NCI-H1092 (cell line): ENCODE measurements at places on chromosomes 1 and 21.
A peak's percentile ranks its signal among the peaks of the same experiment; 100 is the strongest.

- DNase-seq: peak; percentile 3
Measured at GRCh38 chr1:172118618-172119017, 277.3 kb downstream of the DNM3 start.

DNA sequence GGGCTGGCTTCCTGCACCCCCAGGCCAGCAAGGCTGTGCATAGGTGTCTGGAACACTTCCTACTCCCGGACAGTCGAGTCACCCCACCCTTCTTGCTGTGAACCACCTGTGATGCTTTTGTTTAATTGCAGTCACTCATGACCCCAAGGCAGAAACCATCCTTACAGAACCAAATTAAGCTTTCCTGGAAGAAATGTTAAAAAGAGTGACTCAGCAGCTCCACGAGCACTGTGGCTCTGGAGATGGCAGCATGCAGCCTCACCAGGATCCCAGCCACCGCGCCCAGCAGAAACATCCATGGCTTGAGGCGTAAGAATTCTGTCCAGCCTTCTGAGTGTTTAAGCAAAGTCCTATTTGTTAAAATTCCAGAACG, 28.8 kb downstream of the SNAP47 start:
- DNase-seq: no peak

DNA sequence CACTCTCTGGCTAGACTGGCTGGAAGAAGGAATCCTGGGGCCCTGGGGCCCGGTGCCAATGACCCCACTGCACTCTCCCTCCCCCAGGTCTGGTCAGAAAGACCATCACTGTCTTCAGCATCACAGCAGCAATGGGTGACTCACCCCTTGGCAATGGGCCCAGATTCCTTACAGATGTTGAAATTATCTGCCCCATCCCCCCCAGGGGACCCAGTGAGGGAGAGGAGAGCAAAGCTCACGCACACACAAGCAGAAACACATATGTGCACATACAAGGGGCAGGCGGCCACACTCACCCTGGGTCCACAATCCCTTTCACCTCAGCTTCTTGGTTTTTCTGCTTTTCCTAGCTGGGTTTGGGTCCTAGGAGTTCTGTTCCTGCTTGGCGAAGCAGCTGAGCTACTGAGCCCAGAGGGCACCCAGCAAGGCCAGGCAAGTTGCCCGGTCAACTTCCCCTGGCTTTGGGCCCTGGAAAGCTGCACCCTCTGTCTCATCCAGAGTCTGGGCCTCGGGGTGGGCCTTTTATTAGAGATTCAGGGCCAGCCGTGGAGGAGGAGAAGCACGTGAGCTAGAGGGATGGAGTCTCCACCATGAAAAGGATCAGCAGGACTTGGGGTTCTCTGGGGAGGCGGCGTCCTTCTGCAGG, 2.6 kb downstream of the COL16A1 start:
- DNase-seq: no peak

GRCh38 chr1:203437696-203438315, 37.8 kb upstream of the PRELP start:
- DNase-seq: no peak

GRCh38 chr1:201147396-201148015, 6.8 kb downstream of the TMEM9 start:
- no peak for DNase-seq

DNA sequence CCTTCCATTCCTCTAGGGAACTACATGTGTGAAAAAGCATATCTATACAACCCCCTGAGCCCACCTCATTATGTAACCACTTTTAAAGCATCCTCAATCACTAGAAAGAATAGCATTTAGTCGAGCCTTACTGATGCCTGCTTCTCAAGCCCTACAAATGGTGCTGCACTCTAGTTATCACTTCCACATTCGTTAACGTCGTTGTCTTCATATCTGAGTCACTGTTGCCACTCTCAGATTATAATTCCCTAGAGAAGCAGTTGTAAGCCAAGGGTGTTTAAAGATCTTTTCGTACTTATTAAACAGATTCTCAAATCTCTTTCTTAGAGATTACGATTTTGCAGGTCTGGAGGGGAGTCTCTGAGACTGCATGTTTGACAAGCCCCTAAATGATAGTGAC, 16.5 kb downstream of the ATP1B1 start:
- no peak for DNase-seq

DNA sequence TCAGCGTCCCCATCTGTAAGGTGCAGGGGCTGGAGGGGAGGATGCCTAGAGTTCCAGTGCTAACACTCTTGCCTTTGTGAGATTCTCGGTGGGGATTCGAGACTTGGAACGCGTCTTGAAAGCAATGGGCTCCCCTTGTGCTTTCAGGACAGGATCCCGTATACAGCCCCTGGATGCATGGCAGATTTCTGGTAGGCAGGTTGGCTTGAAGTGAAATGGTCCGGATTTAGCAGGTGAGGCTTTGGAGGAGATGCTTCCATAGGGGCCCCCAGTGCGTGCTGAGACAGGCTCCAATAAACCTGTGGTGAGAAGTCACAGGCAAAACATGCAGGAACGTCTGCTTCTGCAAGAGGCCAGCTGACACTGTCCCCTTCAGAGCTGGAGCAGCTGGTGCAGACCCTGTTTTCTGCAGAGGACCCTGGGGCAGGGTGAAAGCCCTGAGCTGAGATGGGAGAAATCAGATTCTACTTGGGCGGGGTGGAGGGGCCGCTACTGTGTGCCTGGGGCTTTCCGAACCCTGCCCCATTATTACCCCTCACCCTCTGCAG, 270.4 kb downstream of the PTPRU start:
- no peak for DNase-seq

- no peak for DNase-seq
Measured at GRCh38 chr1:162922201-162922600, 61.2 kb upstream of the CCDC190 start.
